IPS DF 6.9 (cell line): ENCODE measurements at places on chromosomes 2 and 18.

DNA sequence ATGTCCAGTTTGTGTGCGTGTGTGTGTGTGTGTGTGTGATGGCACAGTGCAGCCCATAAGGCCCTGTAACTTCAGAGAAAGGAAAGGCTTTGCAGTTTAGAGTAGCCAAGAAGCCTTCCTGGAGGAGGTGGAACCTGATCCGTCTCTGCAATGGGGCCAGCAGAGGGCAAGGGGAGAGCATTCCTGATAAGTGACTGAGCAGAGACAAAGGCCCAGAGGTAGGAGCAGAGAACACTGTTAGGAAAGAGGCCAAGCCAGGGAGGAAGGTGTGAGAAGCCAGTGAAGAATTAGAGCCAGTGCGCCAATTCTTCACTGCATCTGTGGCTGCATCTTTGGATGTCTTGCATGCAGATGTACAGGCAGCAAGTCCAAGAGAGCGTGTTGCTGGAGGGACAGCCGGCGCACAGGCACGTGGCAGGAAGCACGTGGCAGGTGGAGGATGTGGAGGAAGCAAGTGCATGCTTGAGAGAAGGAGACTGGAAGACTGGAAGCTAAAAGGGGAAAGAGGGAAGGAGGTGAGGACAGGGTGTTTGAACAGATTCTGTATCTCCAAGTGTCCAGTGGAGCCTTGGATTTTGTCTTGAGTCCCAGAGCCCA is 196.3 kb downstream of the CTIF start:
- no peak for DNase-seq

GRCh38 chr18:56627991-56628390 is 10.4 kb downstream of the TXNL1 start:
- DNase-seq: no peak

DNA sequence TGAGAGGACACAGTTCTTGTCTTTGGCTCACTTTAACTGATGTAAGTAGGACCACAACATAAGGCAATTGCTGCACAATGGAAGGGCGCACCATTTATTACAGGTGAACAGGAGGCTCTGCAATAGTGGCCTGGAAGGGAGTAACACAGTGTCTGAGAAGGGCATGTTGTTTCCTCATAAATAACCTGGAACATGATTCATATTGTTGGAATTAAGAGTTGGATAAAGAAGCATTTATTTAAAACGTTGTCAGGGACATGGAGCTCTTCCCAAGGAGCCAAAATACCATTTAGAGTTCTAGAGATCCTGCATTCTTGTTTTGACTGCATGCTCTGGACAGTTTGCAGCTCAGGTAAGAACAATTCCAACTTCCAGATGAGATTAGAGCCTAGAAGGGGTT is 110.4 kb downstream of the PLCL1 start:
- DNase-seq: no peak

- DNase-seq: no peak
These were observed 664.8 kb downstream of the STK39 start for GRCh38 chr2:167582619-167583018.

DNA sequence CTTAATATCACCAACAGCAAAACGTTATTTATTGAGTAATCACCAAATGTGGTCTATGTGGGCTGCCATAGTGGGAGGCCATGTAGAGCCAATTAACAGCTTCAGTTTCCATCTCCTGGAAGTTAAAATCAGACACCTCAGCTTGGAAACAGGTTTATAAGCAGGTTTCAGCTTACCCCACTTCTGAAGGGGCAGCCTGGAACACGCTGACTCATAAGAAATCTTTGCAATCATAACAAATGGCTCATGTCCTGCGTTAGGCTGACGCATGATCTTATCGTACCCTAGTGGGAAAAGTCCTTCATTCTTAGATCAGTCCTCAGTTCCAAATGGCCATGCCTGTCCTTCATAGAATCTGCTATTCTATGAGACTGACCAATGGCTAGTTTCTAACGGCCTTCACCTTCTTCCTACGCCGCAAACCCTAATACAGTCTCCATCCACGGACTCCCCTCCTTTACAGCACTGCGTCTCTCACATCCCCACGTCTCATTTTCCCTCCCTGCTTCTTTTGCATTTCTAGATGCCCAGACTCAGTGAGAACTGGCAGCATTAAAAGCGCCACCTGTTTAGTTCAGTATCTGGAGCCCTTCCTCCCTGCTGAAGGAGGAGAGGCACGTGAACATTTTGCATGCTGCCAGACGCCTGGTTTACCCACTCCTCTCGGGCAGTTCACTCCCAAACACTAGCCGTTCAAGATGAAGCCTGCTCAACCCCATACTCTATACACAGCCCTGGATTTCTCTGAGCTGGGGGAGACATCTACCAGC is 24.2 kb upstream of the BZW1 start:
- no peak for DNase-seq

- DNase-seq: no peak
These were observed 1045.7 kb upstream of the CELF4 start for GRCh38 chr18:38611036-38611964.

GRCh38 chr2:42804891-42805290 is 12.5 kb upstream of the HAAO start:
- DNase-seq: no peak

- DNase-seq: no peak
These were observed 675 bp downstream of the PRKD3 start for GRCh38 chr2:37323781-37324535.

- DNase-seq: no peak
These were observed 22.5 kb upstream of the RAB27B start for GRCh38 chr18:54805571-54806334.

GRCh38 chr2:2286592-2286991 is 44.5 kb downstream of the MYT1L start:
- no peak for DNase-seq

- no peak for DNase-seq
These were observed 1130.1 kb upstream of the CELF4 start for GRCh38 chr18:38695559-38696280.

DNA sequence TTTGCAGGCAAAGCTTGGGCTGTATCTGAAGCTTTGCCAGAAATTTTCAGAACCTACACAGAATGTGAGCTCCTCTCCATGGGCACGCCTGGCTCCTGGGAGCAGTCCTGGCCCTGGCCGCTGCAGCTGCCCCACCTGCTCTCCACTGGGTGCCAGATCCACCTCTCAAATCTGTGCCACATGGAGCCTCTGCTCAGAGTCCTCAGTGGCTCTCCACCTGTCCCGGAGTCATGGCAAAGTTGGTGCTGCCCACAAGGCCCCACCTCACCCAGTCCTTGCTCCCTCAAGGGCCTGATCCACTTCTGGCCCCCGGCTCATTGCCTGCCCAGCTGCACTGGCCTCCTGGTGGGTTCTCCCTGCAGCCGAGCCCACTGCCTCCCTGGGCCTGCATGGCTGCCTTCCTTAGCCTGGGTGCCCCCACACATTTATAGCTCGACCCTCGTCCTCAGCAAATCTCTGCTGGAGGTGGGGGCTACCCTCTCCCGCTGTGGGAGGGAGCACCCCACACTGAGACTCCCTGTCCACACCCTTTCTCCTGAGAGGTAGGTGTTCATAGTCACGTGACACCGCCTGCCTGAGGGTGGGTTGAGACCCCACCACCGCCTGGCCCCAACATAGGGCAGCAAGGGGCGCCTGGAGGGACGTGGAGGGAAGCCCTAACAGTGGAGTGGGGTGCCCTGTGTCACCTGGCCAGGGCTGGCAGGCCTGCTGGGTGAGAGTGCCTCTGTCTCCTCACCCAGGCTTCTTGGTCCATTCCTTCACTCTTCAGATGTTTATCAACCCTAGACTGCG is 224.1 kb downstream of the SH3RF3 start:
- DNase-seq: no peak

GRCh38 chr2:189191766-189192165 is 12.2 kb upstream of the COL5A2 start:
- no peak for DNase-seq

GRCh38 chr18:77140439-77141109 is 8.0 kb upstream of the MBP start:
- no peak for DNase-seq

DNA sequence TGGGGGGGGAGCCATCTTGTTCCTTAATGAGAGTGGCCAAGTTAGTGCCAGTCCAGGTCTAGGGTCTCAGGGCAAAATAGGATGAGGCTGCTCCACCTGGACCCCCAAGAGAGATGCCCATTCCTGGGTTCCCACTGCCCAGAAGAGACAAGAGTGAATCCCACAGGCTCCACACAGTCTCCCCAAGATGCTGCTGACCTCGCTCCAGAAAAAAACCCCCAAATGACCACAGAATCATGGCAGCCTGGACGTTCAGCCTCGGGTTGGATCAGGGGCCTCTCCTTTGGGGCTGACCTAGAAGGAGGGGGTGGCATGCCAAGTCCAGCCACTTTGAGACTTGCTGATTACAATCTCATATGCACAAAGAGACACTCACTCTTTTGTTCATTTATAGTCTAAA is 25.1 kb downstream of the STAT1 start:
- DNase-seq: no peak

DNA sequence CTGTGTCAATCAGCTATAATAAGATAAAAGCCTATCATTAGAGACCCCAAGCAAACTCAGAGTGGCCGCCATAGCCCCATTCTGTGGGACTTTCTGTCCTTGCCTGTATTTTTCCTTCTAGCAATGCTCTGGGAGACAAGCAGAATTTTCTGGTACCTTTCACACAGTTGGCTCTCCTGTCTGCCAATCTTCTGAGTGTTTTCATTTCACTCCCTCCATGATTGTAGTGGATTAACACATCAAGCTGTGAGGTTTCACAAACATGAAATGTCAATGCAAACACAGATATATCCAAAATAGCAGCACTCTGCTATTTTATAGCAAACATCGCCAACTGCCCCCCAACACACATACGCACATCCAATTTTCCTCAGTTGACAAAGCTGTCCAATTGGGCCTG is 64.9 kb downstream of the C1D start:
- DNase-seq: no peak

DNA sequence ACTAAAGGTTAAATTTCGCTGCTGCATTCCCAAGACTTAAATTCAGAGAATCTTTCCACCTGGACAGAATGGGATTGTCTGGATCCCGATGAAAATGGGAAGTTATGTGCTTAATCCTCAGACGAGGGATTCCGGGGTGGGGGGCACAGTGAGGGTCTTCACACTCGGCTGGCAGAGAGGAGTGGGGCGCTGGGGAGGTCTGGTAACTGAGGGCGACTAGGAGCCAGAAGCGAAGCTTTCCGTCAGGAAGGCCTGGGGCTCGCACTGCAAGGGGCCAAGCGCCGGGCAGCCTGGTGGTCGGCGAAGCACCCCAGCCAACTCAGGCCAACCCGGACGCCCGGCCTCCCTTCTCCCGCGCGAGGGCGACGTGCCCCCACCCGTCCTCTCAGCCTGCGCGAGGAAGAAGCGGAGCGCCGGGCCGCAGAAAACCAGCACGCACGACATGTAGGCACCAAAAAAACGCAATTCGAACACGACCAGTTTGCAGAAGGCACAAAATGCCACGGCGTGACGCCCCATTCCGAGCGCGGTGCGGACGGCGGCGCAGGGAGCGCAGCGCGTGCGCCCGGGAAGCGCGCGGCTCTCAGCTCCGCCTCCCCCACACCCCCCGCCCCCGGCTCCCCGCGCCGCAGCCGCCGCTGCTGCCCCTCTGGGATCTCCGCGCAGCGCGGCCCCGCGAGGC is 188.1 kb downstream of the ZEB2 start:
- no peak for DNase-seq

DNA sequence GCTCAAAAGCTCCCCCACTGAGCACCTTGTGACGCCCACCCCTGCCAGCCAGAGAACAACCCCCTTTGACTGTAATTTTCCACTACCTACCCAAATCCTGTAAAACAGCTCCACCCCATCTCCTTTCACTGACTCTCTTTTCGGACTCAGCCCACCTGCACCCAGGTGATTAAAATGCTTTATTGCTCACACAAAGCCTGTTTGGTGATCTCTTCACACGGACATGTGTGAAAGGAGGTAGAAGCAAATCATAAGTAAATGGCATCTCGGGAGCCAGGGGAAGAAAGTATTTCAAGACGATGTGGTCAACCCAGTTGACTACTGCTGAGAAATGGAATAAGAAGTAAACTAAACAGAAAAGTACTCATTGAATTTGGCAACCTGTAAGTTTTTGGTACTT is 11.2 kb upstream of the NCKAP1 start:
- DNase-seq: no peak

DNA sequence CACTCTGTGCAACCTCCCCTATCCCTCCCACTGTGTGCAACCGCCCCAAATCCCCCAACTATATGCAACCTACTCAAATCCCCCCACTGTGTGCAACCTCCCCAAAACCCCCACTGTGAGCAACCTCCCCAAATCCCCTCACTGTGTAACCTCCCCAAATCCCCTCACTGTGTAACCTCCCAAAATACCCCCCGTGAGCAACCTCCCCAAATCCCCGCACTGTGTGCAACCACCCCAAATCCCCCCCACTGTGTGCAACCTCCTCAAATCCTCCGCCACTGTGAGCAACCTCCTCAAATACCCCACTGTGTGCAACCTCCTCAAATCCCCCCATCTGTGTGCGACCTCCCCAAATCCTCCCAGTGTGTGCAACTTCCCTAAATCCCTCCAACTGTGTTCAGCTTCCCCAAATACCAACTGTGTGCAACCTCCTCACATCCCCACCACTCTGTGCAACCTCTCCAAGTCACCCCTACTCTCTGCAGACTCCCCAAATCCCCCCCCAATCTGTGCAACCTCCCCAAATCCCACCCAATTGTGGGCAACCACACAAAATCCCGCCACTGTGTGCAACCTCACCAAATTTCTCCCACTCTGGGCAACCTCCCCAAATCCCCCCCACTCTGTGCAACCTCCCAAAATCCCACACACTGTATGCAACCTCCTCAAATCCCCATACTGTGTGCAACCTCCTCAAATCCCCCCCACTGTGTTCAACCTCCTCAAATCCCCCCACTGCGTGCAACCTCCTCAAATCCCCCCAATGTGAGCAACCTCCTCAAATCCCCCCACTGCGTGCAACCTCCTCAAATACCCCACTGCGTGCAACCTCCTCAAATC is 114.1 kb downstream of the TPO start:
- no peak for DNase-seq

- no peak for DNase-seq
These were observed 151.4 kb downstream of the SNTG2 start for GRCh38 chr2:1101982-1102590.

DNA sequence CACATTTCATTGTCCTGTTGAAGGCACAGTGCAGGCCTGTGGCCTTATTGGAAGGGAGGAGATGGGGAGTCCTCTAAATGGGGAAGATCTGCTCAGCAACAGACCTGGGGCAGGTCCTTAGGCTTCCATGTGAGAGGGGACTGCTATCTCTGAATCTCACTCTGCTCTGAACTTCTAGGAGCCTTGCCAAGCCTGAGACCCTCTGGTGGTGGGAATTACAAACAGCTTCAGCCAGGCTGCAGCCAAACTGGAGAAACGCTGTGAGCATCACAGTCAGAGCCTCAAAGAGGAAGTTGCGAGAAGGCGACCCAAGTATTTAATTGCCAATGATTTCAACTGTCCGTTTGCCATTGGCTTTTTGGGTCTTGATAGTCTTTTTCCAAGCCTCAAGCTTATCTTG is 66.8 kb upstream of the MC2R start:
- DNase-seq: peak; percentile 47

- no peak for DNase-seq
These were observed 274.6 kb downstream of the ETAA1 start for GRCh38 chr2:67671464-67672450.

DNA sequence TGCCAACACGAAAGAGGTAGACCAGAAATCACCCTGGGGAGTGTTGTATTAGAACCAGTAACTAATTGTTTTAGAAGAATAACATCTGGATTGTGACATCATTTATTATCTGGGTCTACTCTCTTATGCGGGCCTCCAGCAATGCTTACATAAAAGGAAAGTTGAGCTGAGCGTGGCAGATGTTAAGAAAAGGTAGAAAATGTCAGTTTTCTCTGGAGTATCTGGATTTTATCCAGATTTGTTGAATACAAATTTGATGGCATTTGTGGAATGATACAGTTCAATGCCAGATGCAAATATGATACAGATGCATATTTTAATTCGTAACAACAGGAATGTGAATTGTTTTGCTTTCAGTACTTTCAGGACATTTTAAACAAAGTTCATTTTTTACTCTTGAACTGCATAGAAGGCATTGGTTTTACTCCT is 90.3 kb downstream of the PRPF40A start:
- DNase-seq: no peak
